ENCODE measurements at places on chromosomes 11 and 22.
A peak's percentile ranks its signal among the peaks of the same experiment; 100 is the strongest.

DNA sequence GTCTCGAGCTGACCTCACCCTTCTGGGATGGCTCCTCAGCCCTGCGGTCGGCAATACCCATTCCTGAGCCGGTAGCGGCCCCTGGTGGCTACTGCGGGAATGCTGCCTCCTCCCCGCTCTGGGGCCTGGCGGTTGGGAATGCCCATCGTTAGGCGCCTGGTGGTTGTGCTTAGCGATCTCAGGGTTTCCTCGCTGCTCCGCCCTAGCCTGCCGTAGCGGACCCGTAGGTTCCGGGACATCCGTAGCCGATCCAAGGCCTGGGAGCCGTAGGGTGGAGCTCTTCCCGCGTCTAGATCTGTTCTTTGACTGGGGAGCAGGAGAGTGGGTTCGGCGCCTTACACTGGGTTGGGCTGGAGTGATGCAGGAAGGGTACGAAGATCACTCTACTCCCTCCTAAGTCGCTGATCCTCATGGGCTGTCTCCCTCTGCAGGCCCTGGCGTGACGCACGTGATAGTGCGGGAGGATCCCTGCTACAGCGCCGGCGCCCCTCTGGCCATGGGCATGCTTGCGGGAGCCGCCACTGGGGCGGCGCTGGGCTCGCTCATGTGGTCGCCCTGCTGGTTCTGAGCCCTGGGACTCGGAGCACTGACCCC lies 14.8 kb downstream of the PLEKHB1 start:
- peak; percentile 86 for DNase-seq

GRCh38 chr11:798093-798713 lies at the start of gene SLC25A22:
SLC25A22 (minus strand) TSS chr11:798281; CDS start chr11:795006, 3,275 bp downstream.
- DNase-seq, result peak; percentile 71

DNA sequence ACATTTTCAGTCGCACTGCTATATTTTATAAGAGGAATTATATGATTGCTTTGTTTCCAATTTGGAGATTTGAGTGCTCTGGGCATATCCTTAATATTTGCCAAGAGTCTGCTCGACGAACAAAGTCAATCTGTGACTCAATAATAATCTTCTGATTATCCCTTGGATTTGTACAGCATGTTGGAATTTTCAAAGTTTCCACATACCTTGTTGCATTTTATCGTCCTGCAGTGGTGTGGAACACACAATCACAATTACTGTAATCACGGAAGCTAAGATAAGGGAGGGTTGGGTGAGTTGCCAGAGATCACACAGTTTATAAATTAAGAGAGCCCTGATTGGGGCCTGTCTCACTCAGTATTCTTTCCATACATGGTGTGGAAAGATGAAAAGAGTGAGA lies 189.3 kb downstream of the GUCY1A2 start:
- no peak for DNase-seq

DNA sequence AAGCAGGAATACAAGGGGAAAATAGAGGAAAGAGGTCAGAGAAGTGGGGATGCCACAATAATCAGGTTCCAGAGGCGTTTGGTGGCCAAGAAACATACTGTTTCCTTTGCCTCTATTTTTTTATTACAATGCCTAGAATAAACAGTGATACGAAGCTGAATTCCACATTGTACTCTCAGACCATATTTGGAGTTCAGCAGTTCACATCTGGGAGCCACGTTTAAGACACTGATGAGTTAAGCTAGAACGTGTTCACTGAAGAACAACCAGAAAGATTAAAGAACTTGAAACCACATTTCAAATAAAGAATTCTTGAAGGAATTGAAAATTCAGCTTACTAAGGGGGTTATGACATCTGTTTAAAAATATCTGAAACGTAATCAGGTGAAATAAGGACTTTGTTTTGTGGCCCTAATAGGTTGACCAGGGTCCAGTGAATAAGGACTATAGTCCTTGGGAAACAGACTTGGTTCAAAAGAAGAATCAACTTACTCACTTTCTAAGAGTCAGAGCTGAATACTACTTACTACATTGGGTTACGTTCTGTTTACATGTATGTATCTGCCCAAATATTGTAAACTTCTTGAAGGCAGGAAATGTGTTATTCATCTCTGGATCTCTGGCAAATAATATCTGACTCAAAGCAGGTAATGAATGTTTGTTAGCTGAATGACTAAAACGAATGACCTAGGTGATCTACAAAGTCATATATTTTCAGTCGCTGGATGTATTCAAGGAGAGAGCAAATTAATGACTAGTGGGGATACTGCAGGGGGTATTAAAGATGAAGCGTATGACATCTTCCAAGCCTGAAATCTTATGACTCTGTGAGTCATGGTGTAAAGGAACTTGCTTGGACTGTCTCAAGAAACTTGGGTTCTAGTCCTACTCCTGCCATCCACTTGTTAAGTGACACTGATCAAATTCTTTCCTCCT lies 247.0 kb upstream of the NARS2 start:
- no peak for DNase-seq

DNA sequence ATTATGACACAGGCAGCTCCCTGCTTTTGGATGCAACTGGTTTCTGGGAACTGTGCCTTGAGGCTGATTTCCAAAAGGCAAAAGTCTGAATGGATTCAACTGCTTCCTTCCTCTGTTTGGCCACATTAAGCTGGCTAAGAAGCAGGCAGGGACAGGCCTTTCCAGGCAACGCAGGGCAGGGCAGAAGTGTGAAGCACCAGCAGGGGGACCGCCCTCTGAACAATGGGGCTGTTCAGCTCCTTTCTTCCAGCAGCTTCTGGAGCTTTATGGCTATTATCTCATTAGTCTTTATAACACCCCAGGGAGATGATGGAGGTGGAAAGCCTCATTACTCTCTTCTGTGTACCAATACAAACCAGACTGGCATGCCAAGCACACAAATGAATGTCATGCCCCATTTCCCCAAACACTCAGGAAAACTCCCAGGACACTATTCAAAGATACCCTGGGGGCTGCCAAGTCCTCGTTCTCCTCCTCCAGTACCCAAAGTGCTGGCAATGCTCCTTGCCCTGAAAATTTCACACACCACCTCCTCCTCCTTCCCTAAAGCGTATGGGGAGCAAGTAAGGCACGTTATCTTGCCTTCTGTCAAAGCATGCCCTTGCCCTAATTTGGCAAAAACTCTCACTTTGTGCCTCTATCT lies 21.3 kb downstream of the MORC2 start:
- no peak for DNase-seq

- no peak for DNase-seq
These were observed 5.3 kb downstream of the RNH1 start for GRCh38 chr11:501683-502287.
